Muscle of back (tissue), 13 donors: ENCODE measurements at places on chromosomes 2 and 18. TPM values are rescaled to one million over a fixed set of nuclear protein-coding genes. Genes with fewer than 3 reads are reported as not detected.

The CHMP1B gene
- polyA plus RNA-seq: 18.7 TPM

The PAX8 gene
- polyA plus RNA-seq: 1.6 TPM

The XDH gene
- polyA plus RNA-seq: not detected

The TRAK2 gene
- polyA plus RNA-seq: 37.4 TPM

The GALNT3 gene
- 4.3 TPM for polyA plus RNA-seq

The ORC2 gene
- polyA plus RNA-seq: 24.3 TPM

The ARHGAP15 gene
- polyA plus RNA-seq: 13.4 TPM

The CNPPD1 gene
- polyA plus RNA-seq: 34.2 TPM

The GPR155 gene
- 3.9 TPM for polyA plus RNA-seq

The B4GALT6 gene
- polyA plus RNA-seq: 10.9 TPM

The RGPD3 gene
- polyA plus RNA-seq: 0.09 TPM

The FHOD3 gene
- 20.7 TPM for polyA plus RNA-seq

The ASXL3 gene
- polyA plus RNA-seq: 4.4 TPM

The GNAL gene
- 4.2 TPM for polyA plus RNA-seq

The TWIST2 gene
- 8.7 TPM for polyA plus RNA-seq

The GRHL1 gene
- 1.4 TPM for polyA plus RNA-seq

The MC4R gene
- polyA plus RNA-seq: 0.22 TPM

The ITPRIPL1 gene
- 2.5 TPM for polyA plus RNA-seq

The FOSL2 gene
- polyA plus RNA-seq: 14.8 TPM

The CFAP65 gene
- not detected for polyA plus RNA-seq

The VWA3B gene
- 2.4 TPM for polyA plus RNA-seq

The PARD6G gene
- polyA plus RNA-seq: 6.1 TPM

The PLCD4 gene
- polyA plus RNA-seq: 37.5 TPM

The TTN gene
- 212 TPM for polyA plus RNA-seq

The HOXD4 gene
- polyA plus RNA-seq: 5.1 TPM

The GULP1 gene
- polyA plus RNA-seq: 21.2 TPM

The CPO gene
- 0.37 TPM for polyA plus RNA-seq

The LONRF2 gene
- 1.2 TPM for polyA plus RNA-seq

The EPB41L3 gene
- 89.1 TPM for polyA plus RNA-seq

The GREB1 gene
- polyA plus RNA-seq: 8.7 TPM

The ASXL2 gene
- polyA plus RNA-seq: 13.0 TPM

The PSD4 gene
- polyA plus RNA-seq: 2.4 TPM

The ZNF513 gene
- polyA plus RNA-seq: 10.4 TPM
